Endothelial cell of coronary artery (primary cell): ENCODE measurements at places on chromosomes 1 and 21. TPM values are rescaled to one million over a fixed set of nuclear protein-coding genes. Genes with fewer than 3 reads are reported as not detected.

Gene CCDC28B
- total RNA-seq: 18.3 and 20.1 TPM in 2 replicates

Gene CD2
- total RNA-seq: not detected in 2 replicates

Gene OR10J4
- total RNA-seq: not detected in 2 replicates

Gene IGSF9
- total RNA-seq: under 0.01 TPM in 2 replicates

Gene FMO5
- 0.45 and 0.47 TPM in 2 replicates for total RNA-seq

Gene FAM163A
- total RNA-seq: 0.09 TPM in 2 replicates

Gene FOXO6
- total RNA-seq: 0.18 and 0.19 TPM in 2 replicates

Gene GPR37L1
- total RNA-seq: not detected in 2 replicates

Gene MYCL
- total RNA-seq: 0.94 and 2.8 TPM in 2 replicates
